ENCODE measurements at places on chromosomes 16 and 17.

GRCh38 chr16:14609716-14610115 lies 20.3 kb downstream of the PARN start:
- no peak for DNase-seq

- DNase-seq, result peak; percentile 42
Measured at GRCh38 chr17:75897160-75898019, 639 bp upstream of the TRIM65 start.

GRCh38 chr17:83149029-83149725 lies 69.8 kb downstream of the METRNL start:
- DNase-seq, result no peak

DNA sequence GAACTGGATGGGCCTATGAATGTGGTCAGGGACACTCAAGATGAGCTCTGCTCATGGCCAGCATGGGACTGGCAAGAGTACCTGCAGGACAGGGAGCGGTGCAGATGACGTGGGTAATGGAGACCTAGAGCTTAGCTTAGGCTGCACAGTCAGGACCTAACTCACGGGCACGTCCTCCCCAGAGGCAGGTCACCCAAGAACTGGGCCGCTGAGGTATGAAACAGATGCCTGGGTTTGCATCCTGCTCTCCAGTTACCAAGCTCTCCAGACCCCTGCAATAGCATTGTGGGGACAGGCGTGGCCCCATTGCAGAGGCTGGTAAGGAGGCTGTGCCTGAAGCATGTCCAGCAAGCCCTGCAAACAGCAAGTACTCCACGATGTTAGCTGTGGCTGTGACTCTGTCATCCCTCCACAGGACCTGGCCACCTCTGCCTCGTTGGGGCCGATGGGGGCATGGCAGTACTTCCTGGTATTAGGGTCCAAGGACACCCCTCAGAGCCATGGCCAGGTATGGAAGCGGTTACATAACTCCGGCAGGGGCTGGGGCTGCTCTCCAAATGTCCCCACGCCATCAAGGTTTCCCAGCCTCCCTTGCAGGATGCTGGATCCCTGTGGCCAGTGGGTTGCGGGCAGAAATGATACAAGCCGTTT lies 37.5 kb upstream of the RBFOX3 start:
- DNase-seq, result no peak

- DNase-seq, result no peak
Measured at GRCh38 chr17:28986714-28987655, 18.8 kb downstream of the SEZ6 start.

- no peak for DNase-seq
Measured at GRCh38 chr17:57528058-57528451, 217.0 kb downstream of the CCDC182 start.

DNA sequence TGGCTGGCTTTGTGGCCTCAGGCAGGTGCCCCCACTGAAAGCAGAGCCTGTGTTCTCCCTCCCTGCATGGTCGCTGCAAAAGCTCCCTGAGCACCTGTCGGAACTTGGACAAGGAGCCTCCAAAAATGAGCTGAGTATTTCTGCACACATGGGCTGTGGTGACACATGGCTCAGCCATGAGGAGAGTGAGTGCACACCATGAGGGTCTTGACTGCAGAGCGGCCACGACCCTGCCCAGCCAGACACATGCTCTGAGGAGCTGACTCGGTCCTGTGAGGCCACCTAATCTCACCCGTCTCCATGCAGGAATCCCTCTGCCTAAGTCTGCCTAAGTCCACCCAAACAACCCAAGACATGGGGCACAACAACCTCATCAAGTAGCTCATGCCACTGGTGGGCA lies 128.9 kb downstream of the DYNLRB2 start:
- DNase-seq, result no peak

- peak; percentile 84 for DNase-seq
Measured at GRCh38 chr16:66275775-66276428, 90.6 kb upstream of the CDH5 start.

GRCh38 chr16:68910051-68910450 lies 66.7 kb downstream of the TANGO6 start:
- DNase-seq, result no peak

DNA sequence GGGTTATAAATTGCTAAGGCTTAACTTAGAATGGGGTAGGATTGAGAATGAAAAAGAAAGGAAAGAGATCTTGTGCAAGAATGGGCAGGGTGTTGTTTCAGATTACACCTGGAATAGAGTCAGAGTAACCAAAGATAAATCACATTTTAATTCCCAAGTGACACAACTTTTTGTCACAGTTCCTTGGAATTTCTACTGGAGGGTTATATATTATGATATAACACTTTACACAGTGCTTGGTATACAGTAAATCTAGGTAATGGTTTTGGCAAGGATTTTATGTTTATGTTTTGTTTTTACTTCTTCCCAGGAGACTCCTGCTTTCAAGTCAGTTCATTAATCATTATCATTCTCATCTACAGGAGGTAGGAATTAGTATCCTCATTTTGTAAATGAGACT lies 115.7 kb upstream of the KCNJ16 start:
- no peak for DNase-seq

GRCh38 chr16:31202414-31203375 lies at the start of gene PYCARD:
PYCARD (minus strand) TSS chr16:31202760; CDS start chr16:31202690, 70 bp downstream.
- DNase-seq, result peak; percentile 88

GRCh38 chr17:76576189-76576588 lies 9.5 kb downstream of the ST6GALNAC2 start:
- DNase-seq, result no peak

GRCh38 chr17:61766520-61766919 lies 96.8 kb downstream of the BRIP1 start:
- no peak for DNase-seq

- no peak for DNase-seq
Measured at GRCh38 chr16:50381679-50382440, 13.1 kb upstream of the BRD7 start.

DNA sequence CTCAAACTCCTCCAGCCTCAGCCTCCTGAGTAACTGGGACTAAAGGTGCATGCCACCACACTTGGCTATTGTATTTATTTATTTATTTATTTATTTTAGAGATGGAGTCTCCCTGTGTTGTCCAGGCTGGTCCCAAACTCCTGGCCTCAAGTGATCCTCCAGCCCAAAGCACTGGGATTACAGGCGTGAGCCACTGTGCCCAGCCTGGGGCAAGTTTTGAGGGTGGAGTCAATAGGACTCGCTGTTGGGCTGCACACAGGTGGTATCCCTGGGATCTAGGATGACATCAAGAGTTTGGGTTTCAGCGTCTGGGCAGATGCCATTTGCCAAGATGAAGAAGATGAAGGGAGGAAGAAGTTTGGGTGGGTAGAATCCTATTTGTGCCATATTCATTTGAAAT lies 213.9 kb downstream of the GSG1L start:
- DNase-seq, result no peak

DNA sequence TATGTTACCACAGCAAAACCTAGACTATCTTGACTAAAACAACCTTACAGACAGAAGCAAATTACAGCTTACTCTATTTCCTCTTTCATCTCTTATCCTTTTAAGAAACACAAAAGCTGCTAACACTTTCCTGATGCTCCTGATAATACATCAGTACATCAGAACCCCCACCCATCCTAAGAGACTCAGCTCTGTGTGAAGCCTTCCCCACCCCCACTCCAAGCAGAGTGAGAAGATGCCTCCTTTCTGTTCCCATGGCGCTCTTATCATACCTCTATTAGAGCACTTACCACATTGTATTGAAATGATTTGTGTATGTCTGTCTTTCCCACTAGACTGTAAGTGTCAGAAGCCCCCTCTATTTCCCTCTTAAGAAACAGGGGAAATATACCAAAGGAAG lies 42.4 kb upstream of the HS3ST2 start:
- DNase-seq, result no peak

- DNase-seq, result peak; percentile 90
Measured at GRCh38 chr17:29179232-29180033, 765 bp downstream of the MYO18A start.

- DNase-seq, result no peak
Measured at GRCh38 chr17:46082257-46082656, 83.2 kb downstream of the STH start.

DNA sequence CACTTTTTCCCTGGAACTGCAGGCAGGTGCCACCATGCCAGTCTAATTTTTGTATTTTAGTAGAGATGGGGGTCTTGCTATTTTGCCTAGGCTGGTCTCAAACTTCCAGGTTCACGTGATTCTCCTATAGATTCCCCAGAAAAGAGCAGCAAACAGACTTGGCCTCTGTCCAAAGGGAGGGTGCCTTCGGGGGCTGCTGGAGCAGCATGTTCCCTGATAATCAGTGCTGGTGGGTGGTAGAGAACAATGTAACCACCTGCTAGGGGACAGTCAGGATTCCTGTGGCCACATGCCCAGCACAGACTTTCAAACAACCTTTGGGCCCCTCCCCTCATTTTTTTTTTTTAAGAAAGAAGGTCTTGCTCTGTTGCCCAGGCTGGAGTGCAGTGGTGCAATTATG lies 14.2 kb upstream of the CCNF start:
- DNase-seq, result no peak

DNA sequence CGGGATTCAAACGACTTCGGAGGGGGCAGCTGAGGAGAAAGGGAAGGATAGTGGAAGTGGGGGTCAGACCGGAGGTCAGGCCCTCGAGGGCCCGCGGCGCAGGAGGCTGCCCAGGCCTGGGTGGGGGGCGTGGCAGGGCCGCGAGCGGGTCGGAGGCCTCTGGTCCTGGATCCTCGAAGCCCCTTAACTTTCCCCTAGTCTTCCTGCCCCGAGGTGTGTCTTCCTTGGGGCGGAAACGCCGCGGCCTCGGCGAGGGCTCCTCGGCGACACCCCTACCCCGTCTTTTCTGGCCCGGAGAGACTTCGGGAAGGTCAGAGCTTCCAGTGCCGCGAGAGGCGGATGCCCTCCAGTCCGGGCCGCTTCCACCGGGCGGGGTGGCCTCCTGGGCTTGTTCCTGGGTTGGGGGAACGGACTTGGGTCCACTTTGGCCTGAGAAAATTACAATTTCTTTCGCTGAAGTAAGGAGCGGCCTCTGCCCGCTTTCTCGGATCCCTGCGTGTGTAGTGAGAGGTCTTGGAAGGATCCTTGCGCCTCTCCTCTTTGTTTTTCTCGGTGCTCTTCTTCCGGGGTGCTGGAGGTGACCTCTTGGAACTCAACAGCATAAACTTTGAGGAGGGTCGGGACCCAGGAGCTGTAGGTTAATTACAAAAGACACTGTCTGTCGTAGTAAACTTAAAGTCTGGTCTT lies 491 bp downstream of the IST1 start:
- DNase-seq, result peak; percentile 71

GRCh38 chr16:75319513-75320411 lies 68.3 kb upstream of the BCAR1 start:
- DNase-seq, result no peak

DNA sequence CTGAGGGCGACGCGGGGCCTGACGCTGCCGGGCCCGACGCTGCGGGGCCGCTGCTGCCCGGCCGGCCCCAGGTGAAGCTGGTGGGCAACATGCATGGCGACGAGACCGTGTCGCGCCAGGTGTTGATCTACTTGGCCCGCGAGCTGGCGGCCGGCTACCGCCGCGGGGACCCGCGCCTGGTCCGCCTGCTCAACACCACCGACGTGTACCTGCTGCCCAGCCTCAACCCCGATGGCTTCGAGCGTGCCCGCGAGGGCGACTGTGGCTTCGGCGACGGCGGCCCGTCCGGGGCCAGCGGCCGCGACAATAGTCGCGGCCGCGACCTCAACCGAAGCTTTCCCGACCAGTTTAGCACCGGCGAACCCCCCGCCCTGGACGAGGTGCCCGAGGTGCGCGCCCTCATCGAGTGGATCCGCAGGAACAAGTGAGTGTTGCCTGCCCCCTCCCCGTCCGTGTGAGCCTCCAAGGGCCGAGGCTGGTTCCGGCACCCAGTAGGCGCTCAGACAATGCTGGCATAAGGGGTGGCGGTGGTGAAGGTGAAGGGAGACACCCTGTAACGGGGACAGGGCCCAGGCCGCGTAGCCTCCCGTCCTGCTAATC lies 676 bp downstream of the CPD start:
- DNase-seq, result peak; percentile 62

DNA sequence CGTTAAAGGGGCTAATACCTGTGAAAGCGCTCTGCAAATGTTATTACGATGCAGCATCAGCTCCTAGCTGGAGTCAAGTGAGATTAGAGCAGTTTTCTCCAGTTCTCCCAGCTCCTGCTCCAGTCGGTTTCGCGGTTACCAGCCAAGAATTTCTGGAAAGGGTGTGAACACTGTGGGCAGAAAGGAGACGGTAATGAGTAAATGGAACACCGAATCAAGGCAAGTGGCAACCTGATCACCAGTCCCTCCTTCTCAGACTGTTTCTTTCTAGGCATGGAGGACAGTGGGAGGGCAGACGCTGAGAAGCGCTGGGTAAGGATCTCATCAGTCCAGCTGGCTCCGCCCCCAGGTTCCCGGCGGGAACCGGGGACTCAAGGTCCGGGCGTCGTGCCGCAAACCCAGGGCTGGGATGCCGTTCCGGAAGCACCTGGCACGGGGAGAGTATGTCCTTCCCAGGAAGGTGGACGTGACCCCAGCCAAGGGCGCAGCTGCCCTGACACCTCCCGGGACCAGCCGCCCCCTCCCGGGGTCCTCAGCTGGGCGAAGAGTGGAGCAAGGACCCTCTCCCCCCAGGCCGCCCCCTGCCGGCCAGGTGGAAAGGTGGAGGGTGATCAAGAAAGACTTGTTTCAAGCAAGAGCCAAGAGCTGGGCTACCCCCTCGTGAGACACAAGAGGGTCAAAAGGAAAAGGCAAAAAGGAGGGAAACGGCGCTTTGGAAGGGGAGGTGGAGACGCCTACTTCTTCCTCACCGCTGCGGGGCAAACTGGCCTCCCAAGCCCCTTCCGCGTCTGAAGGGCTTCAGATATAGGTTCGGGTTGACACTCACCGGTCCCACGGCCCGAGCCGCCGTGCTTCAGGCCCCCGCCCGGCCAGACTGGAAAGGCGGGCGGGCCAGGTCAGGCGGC lies 481 bp downstream of the MYO19 start:
- peak; percentile 86 for DNase-seq

GRCh38 chr16:30490210-30490609 lies 17.7 kb downstream of the ITGAL start:
- no peak for DNase-seq

GRCh38 chr17:8822401-8823035 lies 23.4 kb upstream of the MFSD6L start:
- no peak for DNase-seq

DNA sequence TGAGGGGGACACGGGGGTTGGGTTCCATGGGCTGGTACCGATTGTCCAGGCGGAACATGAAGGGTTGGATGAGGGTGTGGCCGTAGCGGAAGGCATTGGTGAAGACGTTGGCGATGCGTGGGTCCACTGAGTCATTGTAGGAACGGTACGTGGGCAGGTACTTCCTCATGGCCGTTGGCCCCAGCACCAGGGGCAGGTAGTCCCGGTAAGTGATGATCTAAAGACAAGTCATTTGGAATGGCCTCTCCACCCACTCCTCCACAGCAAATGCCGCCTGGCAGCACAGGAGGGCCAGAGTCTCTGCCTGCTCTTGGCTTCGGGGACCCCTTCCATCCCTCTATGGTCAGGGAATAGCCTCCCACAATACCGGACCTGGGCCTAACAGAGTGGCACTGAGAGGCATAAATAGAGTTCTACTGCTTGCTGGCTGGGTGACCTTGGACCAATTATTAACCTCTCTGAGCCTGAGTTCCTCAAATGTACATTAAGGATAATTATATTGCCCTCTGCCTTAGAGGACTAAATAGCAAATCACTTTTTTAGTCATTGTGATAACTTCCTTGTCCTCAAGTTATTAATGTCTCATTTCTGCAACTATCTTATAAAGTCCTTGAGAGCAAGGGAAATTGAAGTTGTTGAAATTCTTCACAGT lies 7.2 kb downstream of the MPO start:
- DNase-seq, result no peak

- DNase-seq, result peak; percentile 87
Measured at GRCh38 chr17:8125154-8125946, 1.4 kb upstream of the HES7 start.
